ENCODE measurements at places on chromosomes 6 and 20.
A peak's percentile ranks its signal among the peaks of the same experiment; 100 is the strongest.

DNA sequence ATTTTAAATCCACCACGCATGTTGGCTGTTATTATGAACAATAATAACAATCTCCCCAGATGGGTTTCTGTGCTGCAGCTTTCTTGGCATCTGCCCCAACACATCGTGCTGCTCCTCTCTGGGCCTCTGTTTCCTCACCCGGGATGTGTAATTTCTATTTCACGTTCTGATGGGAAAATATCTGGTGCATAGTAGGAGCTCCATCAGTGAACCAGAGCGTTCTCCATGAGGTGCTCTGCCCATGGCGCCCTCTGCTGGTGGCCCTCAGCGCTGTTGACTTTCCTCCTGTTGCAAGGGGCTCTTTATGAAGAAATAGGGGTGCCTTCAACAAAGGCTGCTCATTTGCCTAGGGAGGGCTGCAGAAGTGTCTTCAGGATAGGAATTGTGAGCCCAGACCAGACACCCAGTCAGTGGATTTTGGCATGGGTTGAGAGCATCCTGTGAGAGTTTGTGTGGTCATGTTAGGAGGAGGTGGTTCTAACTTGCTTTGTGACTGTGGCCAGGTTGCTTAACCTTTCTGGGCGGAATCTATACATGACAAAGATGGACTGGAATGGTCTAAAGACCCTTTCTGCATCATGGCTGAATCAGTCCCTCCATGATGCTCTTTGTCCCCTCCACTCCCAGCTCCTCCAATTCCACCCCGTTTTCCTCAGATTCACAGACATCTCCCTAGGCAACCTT, 8.1 kb downstream of the SCRT2 start:
- peak; percentile 61 for DNase-seq

GRCh38 chr6:119814609-119815400, 465.2 kb upstream of the MAN1A1 start:
- no peak for DNase-seq

DNA sequence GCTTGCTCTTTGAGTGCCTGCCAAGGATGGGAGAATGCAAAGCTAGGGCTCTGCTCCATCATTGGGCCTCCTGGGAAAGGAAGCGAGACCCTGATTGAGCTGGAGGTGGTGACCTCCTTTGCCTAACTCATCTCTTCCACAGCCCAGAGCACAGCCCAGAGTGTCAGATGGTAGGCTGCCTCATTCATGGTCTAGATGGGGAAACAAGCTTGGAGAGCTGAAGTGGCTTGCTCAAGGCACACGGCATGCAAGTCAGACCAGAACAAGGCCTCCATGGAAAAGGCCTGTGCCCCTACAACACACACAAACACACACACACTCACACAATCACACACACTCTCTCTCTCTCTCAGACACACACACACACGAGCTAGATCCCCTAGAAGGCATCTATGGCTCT, 17.5 kb downstream of the TGM3 start:
- no peak for DNase-seq

- DNase-seq = no peak
Observed at GRCh38 chr20:43160941-43161340, 28.8 kb downstream of the PTPRT start.

DNA sequence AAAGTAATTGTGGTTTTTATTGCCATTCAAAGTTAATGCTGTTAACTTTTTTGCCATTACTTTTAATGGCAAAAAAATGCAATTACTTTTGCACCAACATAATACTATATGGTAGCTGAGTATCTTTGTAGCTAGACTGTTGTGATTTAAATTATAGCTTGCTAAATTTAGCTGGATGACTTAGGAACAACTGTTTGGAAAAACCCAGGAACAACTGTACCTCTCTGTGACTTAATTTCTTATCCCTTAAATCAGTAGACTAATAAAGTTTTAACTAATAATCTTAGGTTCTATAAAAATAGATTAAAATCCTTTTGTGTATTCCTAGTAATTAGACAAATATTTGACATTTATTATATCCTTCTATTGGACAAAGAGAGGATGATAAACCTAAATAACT, 268.2 kb downstream of the TENT5A start:
- DNase-seq = no peak

All from AG08395 (cell line).